ENCODE measurements at places on chromosomes 6 and 20.

GRCh38 chr20:54068966-54069365 lies 1.4 kb downstream of the BCAS1 start:
- no peak for DNase-seq

GRCh38 chr6:27872642-27873020 lies 39.6 kb downstream of the OR2B2 start:
- no peak for DNase-seq

GRCh38 chr6:123997223-123997622 lies 193.6 kb downstream of the NKAIN2 start:
- no peak for DNase-seq

DNA sequence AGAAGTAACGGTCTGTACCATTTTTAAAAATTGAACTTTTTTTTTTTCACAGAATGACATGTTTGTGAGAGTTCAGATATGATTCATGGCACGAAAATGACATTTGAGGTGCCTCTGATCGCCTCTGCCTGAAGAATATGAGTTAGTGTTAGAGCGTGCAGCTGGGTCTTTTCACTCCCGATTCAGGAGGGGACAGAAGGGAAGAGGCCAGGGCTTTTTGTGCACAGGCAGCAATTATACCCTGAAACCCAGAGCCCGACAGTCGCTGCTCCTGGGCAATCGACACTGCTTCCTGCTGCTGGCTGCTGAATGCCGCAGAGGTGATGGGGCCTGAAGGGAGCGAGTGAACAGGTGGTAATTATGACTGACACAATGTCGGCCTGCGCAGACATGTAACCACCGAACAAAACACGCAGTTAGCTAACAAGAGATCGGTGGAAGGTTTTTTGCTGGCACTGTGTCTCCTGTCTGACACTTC lies 652.0 kb upstream of the NOX3 start:
- no peak for DNase-seq

GRCh38 chr6:159062564-159062945 lies 17.8 kb upstream of the TAGAP start:
- DNase-seq = no peak

DNA sequence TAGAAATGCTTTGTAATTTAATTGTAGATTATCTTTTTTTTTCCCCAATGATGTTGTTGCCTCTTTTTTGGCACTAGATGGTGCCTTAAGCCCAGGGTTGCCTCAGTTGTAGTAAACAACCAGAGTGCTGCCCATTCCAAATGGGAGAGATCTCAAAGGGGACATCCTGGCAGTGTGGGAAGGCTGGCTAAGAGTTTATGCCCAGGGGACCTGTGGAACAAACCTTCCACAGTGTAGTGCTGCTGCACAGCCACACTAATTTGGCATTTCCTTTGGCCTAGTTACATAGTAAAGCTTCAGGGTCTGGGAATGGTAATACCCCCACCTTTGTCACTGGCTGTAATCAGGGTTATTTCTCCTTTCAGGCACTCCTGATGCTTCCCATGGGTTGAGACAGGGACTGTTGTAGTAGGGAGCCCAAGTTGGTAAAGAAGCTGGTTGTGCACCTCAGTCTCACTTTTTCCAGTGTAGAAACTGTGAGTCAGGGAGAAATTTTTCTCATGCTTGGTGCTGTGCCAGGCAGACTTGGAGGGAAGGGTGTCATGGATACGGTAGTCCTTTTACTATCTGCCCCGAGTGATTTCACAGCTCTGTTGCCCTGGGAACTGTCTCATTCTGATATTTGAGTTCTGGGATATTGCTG lies 177.8 kb upstream of the ECI2 start:
- no peak for DNase-seq

- no peak for DNase-seq
These were observed 37.8 kb downstream of the RAB44 start for GRCh38 chr6:36735110-36736071.

DNA sequence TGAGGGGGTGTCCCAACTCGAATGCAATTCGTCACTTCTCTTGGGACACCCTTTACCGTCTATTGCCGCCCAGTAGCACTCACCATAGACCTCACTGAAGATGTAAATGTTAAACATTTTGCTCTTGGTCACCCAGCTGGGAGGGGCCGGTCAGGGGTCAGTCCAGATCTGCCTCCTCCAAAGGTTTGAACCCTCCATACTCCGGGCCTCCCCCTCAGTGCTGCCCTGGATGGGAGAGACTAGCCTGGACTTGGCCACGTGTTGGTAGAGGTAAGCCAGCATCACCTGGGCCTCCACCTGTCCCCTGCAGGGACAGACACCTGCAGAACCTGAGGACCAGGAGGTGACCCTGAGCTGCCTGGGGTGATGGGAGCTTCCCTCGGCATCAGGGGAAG lies 5.0 kb upstream of the MYT1 start:
- DNase-seq = no peak

DNA sequence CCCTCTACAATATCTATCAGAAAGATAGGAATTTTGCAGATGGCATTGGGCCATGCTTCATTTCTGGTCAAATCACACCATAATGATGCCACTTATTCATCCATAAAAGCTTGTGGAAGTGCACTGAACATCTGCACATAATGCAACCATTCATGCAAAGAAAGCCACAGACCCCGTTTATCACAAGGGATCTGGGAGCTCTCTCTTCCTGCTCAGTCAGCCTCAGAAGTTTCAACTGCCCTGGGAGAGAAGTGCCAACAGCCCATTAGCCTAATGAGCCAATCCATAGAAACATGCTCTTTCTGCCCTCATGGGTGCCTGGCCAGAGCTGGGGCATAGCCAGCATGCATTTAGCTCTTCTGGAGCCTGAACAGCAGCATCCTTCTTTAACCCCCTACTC lies 85.8 kb downstream of the SLC35F1 start:
- DNase-seq = no peak

- DNase-seq = no peak
These were observed 2.9 kb downstream of the MPC1 start for GRCh38 chr6:166379800-166380199.

DNA sequence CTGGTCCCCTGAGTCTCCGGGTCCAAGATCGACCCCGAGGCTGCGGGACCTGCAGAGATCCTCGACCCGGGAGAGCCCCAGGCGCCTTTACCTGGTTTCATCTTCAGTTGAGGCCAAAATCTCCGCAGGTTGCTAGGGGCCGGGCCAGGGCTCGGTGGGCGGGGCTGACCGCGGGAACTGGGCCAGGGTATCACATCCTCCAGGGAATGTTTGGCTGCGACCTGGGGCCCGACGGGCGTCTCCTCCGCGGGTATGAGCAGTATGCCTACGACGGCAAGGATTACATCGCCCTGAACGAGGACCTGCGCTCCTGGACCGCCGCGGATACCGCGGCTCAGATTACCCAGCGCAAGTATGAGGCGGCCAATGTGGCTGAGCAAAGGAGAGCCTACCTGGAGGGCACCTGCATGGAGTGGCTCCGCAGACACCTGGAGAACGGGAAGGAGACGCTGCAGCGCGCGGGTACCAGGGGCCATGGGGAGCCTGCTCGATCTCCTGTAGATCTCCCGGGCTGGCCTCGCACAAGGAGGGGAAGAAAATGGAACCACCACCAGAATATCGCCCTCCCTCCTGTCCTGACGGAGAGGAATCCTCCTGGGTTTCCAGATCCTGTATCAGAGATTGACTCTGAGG lies 53.8 kb upstream of the POLR1H start:
- DNase-seq = no peak

GRCh38 chr6:111417946-111418345 lies 65.1 kb downstream of the REV3L start:
- no peak for DNase-seq

GRCh38 chr20:60131375-60131774 lies 173.2 kb downstream of the CDH26 start:
- no peak for DNase-seq

DNA sequence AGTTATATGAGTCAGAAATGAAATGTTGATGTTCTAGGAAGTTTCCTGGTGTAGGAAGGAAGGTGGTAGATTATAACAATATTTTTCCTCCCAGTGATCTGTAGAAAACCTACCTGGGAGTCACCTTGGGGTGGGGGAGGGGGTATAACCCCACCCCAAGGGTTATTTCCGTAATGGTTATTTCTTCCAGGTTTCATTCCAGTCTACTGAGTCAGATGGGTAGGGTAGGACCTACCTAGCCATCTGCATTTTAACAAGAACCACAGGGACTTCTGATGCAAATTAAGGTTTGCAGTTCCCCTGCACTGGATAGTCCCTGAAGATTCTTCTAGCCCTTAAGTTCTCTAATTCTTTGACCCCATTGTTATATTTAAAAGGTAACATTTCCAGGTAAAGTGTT lies 88.9 kb downstream of the ARMC2 start:
- no peak for DNase-seq

DNA sequence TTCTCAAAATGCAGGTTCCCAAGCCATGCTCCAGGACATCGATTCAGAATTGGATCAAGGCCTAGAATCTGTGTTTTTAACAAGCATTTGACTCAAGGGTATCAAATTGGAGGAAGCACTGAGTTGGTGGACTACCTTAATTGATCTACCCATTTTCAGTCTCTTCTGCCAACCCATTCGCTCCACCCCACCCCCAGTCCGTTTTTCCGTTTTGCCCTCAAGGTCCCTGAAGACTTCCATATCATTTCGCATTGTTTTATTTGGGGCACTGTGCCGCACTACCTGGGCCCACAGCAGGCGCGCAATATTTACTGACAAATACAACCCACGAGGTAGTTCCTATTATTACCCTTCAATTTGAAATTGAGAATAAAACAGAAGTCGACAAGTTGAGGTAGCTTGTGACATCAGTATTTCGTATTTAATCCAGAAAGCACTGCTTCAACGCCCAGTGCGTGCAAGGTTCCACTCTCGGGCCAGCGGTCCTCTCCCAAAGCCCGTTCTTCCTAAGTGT lies 557 bp upstream of the DHX35 start:
- no peak for DNase-seq

GRCh38 chr20:59222253-59223181 lies 58.9 kb downstream of the ZNF831 start:
- DNase-seq = peak; percentile 86

DNA sequence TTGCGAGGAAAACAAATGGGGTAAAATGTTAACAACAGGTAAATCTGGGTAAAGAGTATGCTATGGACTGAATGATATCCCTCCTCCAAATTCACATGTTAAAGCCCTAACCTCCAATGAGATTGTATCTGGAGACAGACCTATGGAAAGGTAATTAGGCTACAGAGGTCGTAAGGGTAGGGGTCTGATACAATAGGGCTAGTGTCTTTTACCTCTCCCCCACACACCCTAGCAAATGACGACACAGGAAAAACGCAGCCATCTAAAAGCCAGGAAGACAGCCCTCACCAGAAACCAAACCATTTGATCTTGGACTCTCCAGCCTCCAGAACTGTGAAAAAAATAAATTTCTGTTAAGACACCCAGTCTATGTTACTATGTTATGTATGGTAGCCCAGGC lies 20.6 kb upstream of the FBXO9 start:
- DNase-seq = no peak

DNA sequence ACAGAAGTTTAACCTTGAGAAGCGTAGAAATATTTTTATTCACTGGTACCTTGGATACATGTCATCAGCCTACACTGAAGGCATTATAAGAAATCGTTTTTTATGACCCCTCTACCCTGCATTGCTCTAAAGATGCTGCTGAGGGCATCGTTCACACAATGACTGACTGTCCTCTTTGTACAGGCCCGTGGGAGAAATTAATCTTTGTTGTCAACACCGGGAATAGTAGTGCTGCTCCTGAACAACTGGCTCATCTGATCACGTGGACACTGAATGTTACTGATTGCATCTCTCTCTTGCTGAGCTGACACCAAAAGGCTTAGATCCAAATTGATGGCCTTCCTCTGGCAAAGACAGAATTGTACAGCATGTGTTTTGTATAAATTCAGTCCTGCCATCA lies 157.1 kb upstream of the SMLR1 start:
- no peak for DNase-seq

GRCh38 chr20:49562311-49563014 lies 5.5 kb downstream of the PTGIS start:
- DNase-seq = no peak

- DNase-seq = no peak
These were observed 40.9 kb downstream of the ALDH8A1 start for GRCh38 chr6:134908906-134909516.

DNA sequence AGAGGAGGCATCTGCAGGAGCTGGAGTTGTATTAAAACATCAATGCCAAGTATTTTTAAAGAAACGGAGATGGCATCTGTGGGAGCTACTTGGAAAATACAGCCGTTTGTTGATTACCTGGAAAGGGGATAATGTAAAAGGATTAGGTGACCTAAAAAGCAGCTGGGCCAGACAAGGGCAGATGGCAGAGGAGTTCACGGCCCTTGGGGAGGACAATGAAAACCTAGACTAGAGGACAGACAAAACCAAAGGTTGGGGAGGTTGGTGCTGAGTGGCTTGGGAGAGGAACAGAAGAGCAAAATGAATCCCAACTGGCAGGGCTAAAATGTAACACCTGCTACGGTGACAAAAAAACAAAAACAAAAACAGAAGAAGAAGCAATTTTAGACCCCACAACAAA lies 260.5 kb upstream of the JARID2 start:
- no peak for DNase-seq

- peak; percentile 74 for DNase-seq
These were observed 40.4 kb upstream of the NAA20 start for GRCh38 chr20:19976595-19977372.

DNA sequence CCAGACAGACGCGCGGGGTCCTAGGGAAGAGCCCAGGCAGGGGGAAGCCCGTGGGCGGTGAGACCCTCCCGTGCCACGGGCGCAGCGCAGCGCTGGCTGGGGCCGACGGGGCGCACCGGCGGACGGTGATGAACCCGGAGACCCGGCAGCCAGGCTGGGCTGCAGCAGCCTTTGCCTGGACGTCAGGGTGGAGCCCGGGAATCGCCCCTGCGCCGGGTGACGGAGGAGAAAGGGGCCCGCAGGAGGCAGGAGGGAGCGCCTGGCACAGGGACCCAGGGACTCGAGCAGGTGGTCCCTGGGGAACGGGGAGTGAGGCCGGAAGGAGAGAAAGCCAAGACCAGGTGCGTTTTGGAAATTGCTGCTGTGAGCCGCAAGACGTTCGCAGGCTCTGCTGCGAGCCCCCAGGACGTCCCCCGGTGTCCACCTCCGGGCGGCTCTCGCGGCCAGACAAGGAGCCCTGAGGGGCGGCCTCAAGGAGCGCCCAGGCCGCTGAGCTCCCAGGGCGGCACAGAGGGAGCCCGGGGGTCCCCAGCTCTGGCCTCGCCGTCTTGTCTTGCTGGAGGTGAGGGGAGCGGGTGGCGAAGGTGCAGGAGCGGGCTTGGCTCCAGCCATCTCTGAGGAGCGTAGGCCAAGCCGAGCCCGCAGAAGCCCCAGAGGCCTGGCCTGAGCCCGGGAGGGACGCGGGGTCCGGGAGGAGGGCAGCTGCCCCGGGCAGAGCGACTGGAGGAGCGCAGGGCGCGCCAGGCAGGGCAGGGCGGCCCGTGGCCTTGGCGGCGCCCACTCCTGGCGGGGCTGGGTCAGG lies 191.2 kb upstream of the PDE10A start:
- no peak for DNase-seq

GRCh38 chr20:20711413-20711812 lies 1.0 kb downstream of the RALGAPA2 start:
- DNase-seq = peak; percentile 30

GRCh38 chr20:22312744-22313346 lies 271.5 kb downstream of the FOXA2 start:
- DNase-seq = peak; percentile 26

GRCh38 chr6:105015482-105015881 lies 58.6 kb downstream of the LIN28B start:
- DNase-seq = no peak

GRCh38 chr6:142867355-142867801 lies 77.6 kb downstream of the HIVEP2 start:
- DNase-seq = no peak
